ENCODE measurements at places on chromosomes 3 and 15. TPM values are rescaled to one million over a fixed set of nuclear protein-coding genes. Genes with fewer than 3 reads are reported as not detected.

GOLGA6L10 gene
- 2.0 TPM for total RNA-seq

C3orf80 gene
- total RNA-seq = 0.31 TPM

GATM gene
- 3.5 TPM for total RNA-seq

RTP1 gene
- not detected for total RNA-seq

GOLGA8G gene
- not detected for total RNA-seq

SMAD6 gene
- 11.2 TPM for total RNA-seq

GPR27 gene
- 0.49 TPM for total RNA-seq

RGMA gene
- 12.9 TPM for total RNA-seq

KY gene
- 0.25 TPM for total RNA-seq

DNA sequence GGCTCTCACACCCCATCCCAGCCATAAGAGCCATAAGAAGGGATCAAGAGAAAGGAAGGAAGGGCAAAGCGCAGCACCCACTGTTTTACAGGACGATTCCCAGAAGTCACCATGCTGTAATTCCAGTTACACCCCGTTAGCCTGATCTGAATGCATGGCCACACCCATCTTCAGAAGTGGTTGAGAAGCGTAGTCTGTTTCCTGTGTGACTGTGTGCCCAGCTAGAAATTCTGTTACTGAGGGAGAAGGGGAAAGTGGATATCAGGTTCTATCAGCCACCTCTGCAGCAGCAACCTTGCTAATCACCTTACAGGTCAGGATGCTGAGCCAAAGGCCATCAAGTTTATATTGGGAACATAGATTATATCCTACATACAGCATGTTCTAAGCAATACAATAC lies 260.0 kb downstream of the ABHD5 start:
- DNase-seq = no peak

- DNase-seq = no peak
Measured at GRCh38 chr15:45993508-45993907, 358.7 kb downstream of the SQOR start.

DNA sequence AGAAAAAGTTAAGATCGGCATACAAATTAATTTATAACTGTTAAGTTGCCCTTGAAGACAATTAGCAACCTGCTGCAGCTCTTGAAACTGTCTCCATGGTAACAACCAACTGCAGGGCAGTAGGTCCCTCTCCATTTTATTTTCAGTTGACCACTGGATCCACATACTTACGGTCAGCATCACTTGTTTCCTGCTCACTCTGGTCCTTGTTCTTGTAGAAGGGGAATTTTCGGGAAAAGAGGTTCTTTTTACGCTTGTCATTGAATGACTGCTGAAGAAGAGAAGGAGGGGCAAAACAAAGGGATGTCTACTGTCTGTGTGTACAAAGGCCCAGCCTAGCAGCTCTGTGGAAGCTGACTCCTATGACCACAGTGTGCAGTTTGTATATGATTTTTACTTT lies 46.8 kb upstream of the MELTF start:
- DNase-seq = no peak

- DNase-seq = no peak
Measured at GRCh38 chr3:66115858-66116654, 77.3 kb upstream of the MAGI1 start.

DNA sequence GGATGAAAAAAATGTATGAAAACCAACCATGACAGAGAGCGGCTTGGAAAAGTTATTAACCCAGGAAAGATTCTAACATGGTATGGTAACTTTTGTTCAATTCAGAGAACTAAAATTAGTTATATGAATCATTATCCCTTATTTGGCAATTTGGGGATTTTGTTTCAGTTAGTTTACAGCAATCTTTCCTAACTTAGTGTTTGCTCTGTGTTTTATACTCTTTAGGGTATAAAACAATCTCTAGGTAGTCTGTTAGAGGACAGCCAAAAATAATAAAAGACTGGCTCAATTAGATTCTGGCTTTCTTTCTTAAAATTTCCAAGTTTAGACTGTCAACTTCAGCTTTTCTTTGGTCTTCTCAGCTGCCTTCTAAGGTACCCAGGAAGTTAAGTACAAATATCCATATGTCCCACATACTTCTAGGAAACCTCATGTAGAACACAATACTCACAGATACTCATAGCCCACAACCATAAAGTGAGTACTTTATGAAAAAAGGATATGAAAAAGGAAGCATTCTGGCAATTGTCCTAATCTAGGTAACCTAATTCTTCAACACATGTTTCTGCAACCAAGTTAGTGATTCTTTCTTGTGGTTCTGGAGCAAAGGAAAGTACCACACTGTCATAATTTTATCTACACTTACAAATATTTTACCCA lies 849.3 kb downstream of the ROBO1 start:
- no peak for DNase-seq

- no peak for DNase-seq
Measured at GRCh38 chr3:38327335-38328009, 19.1 kb upstream of the XYLB start.

- DNase-seq = no peak
Measured at GRCh38 chr15:39578851-39579486, 1.9 kb upstream of the THBS1 start.

DNA sequence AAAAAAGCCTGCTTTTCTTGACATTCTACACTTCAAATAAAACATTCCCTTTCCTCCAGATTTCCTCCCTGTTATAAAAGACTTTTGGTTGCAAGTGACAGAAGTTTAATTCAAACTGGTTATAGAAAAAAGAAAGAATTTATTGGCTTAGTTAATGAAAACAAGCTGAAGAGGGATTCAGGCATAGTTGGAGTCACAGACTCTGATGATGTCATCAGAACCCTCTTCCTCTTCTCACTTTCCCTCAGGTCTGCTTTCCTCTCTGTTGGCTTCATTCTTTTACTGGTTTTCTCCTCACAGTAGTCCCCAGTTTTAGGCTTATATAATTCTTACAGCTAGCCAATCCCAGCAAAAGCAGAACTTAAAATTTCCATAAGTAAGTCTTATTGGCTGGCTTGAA lies 32.0 kb upstream of the MBNL1 start:
- no peak for DNase-seq

DNA sequence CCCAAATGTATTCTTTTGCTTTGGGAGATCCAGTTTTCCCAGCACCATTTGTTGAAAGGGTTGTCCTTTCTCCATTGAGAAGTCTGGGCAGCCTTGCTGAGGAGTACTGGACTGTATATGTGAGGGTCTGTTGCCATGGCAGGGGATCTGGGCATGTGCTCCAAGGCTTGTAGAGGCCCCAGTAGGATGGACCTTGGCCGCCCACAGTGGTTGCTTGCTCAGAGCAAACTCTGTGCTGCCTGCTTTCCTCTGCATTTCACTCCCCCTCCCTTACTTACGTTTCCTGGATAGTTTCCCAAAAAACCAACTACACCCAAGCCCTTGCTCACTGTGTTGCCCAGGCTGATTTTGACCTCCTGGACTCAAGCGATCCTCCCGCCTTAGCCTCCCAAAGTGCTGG lies 97.2 kb upstream of the PRR23E start:
- DNase-seq = no peak

- no peak for DNase-seq
Measured at GRCh38 chr3:19877656-19878055, 56.4 kb downstream of the EFHB start.

GRCh38 chr3:68483601-68484000 lies 448.7 kb downstream of the TAFA4 start:
- no peak for DNase-seq

DNA sequence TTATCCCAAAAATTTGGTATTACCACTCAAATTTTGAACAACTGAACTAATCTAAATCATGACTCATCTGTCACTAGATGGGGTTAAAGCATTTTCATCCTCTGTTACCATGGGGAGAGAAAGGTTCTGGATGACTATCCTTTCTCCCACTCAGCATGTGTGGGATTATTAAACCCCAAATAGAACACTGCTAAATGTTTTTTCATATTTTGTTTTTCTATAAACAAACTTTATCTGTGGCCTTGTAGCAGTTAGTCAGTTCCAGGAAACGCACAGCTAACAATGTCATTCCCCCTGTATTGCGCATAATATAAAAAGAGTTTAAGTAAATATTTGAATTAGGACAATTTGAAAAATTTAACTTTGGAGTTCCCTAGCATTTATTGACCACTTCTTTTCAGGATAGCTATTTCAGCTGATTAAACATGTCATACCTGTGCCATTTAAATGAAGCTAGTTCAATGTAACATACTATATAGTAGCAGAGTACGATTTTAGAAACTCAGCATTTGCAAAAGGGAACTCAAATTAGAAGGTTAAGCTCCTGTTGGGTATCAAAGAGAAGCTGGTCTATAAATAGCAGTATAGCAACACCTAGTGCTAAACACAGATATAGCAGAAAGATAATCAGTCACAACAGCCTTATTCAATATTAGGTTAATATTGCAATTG lies 9.2 kb upstream of the TMEM212 start:
- DNase-seq = no peak

GRCh38 chr3:133915685-133916658 lies 20.3 kb upstream of the RAB6B start:
- no peak for DNase-seq

DNA sequence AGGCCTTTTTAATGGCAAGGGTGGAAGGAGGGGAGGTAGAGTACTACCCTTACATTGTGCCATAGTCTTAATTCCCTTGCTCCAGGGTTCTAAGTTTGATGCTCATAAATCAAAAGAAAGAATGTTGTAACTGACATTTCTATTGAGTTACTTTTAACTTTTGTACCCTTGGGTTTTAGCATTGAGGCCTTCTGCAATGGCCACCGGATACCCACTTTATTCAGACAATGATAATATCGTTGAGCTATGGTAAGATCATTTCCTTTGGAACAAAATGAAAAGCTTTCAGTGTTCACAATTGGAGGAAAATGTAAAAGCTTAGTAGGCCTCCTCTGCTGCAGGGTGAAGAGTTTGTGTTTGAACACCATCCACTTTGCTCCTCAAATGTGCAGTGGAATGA lies 16.8 kb downstream of the CGNL1 start:
- DNase-seq = no peak

DNA sequence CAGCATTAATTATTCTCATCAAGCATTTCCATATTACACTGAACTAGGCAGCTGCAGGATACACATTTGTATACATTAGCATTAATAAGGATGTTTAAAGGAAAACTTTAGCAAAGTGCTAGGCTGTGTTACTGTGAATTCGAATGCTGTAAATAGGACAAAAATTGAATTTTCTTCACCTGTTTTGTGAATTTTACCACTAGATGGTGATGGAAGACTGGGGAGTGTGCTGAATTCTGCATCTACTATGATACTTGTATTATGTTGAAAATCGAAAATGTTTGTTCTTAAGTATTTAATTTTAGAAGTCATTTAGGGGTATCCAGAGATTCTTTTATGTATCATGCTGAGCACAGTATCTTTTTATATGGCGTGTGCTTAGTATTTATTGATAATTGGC lies 12.3 kb upstream of the P2RY14 start:
- no peak for DNase-seq

GRCh38 chr3:179233043-179233442 lies 17.9 kb downstream of the KCNMB3 start:
- no peak for DNase-seq

GRCh38 chr3:104629038-104629437 lies 737.7 kb upstream of the ALCAM start:
- DNase-seq = no peak

GRCh38 chr15:34336991-34337556 lies 507 bp downstream of the SLC12A6 start:
- DNase-seq = peak; percentile 27

DNA sequence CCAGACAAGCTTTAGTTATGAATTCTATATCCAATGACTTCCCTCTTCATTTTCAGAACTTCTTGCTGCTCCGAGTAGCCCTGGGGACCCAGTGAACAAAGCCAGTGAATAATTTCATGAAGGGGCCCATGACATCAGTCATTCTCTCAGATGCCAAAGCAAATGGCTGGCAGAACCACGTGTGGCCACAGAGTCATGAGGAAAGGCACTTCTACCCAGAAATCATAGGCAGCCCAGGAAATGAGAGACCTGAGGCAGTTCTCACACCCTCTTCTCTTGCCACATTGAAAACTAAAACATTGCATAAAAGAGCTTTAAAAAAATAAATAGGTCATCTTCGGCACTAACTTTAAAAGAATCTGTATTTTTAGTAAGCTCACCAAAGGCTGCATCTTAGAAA lies 4.3 kb upstream of the UACA start:
- DNase-seq = no peak

- no peak for DNase-seq
Measured at GRCh38 chr3:140360332-140360731, 317.5 kb upstream of the TRIM42 start.

- peak; percentile 31 for DNase-seq
Measured at GRCh38 chr3:188431553-188431952, 277.6 kb downstream of the LPP start.

- no peak for DNase-seq
Measured at GRCh38 chr3:115709093-115709492, 85.8 kb downstream of the GAP43 start.
